Osteoblast (primary cell): ENCODE measurements at places on chromosomes 2 and 18. TPM values are rescaled to one million over a fixed set of nuclear protein-coding genes. Genes with fewer than 3 reads are reported as not detected.

DNA sequence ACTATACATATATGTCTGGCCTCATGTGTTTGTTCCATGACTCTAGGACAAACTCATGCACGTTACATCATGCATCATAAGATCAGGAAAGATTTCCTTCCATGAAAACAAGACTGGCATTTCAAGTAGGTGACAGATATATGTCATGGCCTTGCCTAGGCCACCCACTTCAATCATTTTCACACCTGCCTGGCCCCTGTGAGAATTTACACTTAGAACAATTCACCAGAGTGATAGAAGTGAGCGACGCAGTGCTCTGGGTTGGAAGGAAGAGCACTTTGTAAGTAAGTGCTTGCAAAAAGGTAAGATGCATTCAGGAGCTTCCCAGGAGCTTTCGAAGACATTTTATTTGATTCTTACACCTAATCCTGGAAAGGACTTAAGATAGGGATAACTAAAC lies 39.5 kb downstream of the TMEM163 start:
- H3K36me3 ChIP-seq, result no peaks in the 10 kb centered on the region
- DNase-seq, result no peak
- H3K4me3 ChIP-seq, result no peak overlapping the region
- no peaks in the 10 kb centered on the region for H3K4me1 ChIP-seq

DNA sequence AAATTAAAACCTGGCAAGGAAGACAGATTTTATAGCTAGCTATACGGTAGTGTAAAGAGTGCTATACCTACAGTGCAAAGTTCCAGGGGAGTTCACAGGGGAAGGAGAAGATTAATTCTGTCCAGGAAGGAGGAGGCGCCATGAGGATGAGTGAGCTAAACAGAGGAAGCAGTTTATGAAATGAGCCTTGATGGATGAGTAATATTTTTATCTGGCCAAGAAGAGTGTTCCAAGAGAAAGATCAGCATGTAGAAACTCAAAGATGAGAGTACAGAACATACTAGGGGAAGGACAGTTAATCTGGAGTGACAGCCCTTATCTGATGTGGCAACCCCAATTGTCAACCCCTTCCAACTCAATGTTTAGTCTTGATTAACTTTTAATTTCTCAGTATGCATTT lies 54.8 kb downstream of the CDH20 start:
- H3K36me3 ChIP-seq, result no peaks in the 10 kb centered on the region
- DNase-seq, result no peak
- H3K4me3 ChIP-seq, result no peak overlapping the region

- H3K27ac ChIP-seq, result no peak overlapping the region
- no peak overlapping the region for H3K4me3 ChIP-seq
- H3K36me3 ChIP-seq, result no peaks in the 10 kb centered on the region
- no peaks in the 10 kb centered on the region for H3K4me1 ChIP-seq
- no peaks in the 10 kb centered on the region for H3K27me3 ChIP-seq
- DNase-seq, result no peak
These were observed 87.5 kb upstream of the ALKAL2 start for GRCh38 chr2:375270-375955.

- no peaks in the 10 kb centered on the region for H3K27me3 ChIP-seq
- no peak overlapping the region for H3K4me3 ChIP-seq
- no peaks in the 10 kb centered on the region for H3K36me3 ChIP-seq
- DNase-seq, result no peak
These were observed 5.7 kb upstream of the MARCO start for GRCh38 chr2:118936306-118936705.

- H3K27ac ChIP-seq, result no peak overlapping the region
- DNase-seq, result peak; percentile 79
- no peaks in the 10 kb centered on the region for H3K36me3 ChIP-seq
- peaks cover 35% of the 10 kb centered on the region for H3K27me3 ChIP-seq
- H3K4me1 ChIP-seq, result peaks cover 26% of the 10 kb centered on the region
These were observed 1.6 kb upstream of the ALKAL2 start for GRCh38 chr2:289362-290089.

RSAD2 gene
- total RNA-seq, result 0.29 and 0.72 TPM in 2 replicates

NAT8 gene
- not detected in 2 replicates for total RNA-seq

RFTN2 gene
- total RNA-seq, result 14.5 and 18.6 TPM in 2 replicates

KHK gene
- 0.29 and 0.36 TPM in 2 replicates for total RNA-seq

FER1L5 gene
- total RNA-seq, result 1.1 and 1.2 TPM in 2 replicates
